ENCODE measurements at places on chromosomes 13 and 19. TPM values are rescaled to one million over a fixed set of nuclear protein-coding genes. Genes with fewer than 3 reads are reported as not detected.

GRCh38 chr13:59442944-59443486, 720.7 kb downstream of the DIAPH3 start:
- DNase-seq = no peak
- H3K27ac ChIP-seq = no peak overlapping the region
- H3K4me3 ChIP-seq = no peak overlapping the region
- H3K4me1 ChIP-seq = no peaks in the 10 kb centered on the region
- H3K36me3 ChIP-seq = no peaks in the 10 kb centered on the region

DNA sequence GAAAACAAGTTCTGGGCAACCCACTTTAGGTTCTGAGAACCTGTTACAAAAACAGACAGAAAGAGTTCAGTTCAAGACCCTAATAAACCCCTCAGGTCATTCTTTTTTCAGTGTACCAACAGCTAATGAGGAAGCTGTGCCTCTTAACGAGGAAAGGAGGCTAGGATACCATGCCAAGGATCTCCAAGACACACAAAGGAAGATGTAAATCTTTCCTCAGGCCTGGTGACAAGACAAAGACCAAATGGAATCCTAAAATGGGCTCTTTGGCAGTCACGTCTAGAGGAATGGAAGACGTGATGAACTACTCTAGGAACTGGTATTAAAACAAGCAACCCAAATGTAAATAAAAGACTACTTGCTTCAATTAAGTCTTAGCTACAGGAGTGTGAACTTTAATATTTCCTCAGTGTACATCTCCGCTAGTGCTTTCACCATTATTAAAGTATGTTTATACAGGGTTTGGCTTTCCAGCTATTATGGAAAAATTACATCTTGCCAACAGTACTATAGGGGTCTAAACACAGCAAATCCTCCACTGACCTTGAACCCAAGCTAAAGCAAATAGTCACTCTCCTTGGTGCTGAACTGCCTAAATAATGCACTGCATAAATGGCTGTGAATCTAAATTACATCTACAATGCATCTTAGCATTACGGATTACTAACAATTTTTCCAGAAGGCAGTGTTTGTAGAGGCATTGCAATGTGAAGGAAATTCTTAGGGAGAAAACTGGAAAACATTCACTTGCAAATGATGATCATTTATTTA, 42.3 kb downstream of the ENOX1 start:
- H3K4me1 ChIP-seq = no peaks in the 10 kb centered on the region
- no peak for DNase-seq
- no peaks in the 10 kb centered on the region for H3K27me3 ChIP-seq
- no peak overlapping the region for H3K27ac ChIP-seq

DNA sequence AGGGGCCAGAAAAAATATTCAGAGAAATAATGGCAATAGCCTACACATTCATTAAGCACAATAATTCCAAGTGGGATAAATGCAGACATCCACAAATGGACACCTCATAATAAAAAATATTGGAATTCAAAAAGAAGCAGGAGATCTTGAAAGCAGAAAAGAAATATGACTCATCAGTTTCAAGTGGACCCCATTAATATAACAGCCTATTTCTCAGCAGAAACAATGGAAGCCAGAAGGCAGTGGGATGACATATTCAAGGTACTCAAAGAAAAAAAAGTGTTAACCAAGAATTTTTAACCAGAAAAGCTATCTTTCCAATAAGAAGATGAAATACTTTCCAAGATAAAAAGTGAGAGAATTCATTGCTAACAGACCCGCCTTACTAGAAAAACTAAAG, 48.4 kb upstream of the CYP2A13 start:
- no peaks in the 10 kb centered on the region for H3K27me3 ChIP-seq
- H3K27ac ChIP-seq = no peak overlapping the region
- H3K36me3 ChIP-seq = no peaks in the 10 kb centered on the region
- H3K4me1 ChIP-seq = no peaks in the 10 kb centered on the region

PLPPR3 gene
- not detected for total RNA-seq

- peaks cover 23% of the 10 kb centered on the region for H3K4me1 ChIP-seq
- no peaks in the 10 kb centered on the region for H3K36me3 ChIP-seq
- DNase-seq = no peak
- H3K27me3 ChIP-seq = peaks cover 84% of the 10 kb centered on the region
- H3K4me3 ChIP-seq = no peak overlapping the region
- no peak overlapping the region for H3K27ac ChIP-seq
Observed at GRCh38 chr13:27827646-27828045, 35.4 kb downstream of the GSX1 start.

- H3K4me1 ChIP-seq = no peaks in the 10 kb centered on the region
- H3K4me3 ChIP-seq = no peak overlapping the region
Observed at GRCh38 chr13:76622315-76623040, 263.7 kb downstream of the KCTD12 start.

DNA sequence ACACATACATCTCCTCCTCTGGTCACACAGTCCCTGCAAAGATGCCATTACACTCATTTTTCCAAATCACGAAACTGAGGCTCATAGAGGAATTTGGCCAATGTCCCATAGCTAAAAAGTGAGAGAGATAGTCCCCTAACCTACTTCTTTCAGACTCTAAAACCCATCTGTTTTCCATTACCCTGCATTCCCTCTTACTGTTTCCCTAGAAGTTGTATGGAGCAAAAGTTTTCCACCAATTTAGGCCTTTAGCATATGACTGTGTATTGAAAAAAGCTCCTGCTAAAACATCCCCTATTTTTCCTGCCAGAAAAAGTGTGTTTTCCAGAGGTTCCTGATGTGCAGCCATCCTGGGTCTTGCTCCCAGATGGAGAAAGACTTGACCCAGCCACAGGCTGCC, 16.3 kb downstream of the SERP2 start:
- no peaks in the 10 kb centered on the region for H3K27me3 ChIP-seq
- DNase-seq = no peak
- no peak overlapping the region for H3K27ac ChIP-seq
- H3K4me3 ChIP-seq = no peak overlapping the region
- no peaks in the 10 kb centered on the region for H3K36me3 ChIP-seq
- H3K4me1 ChIP-seq = peaks cover 12% of the 10 kb centered on the region
